ENCODE measurements at places on chromosomes 4 and X.

GRCh38 chr4:87458913-87459312 is 36.5 kb downstream of the NUDT9 start:
- no peak for DNase-seq

- DNase-seq: peak; percentile 59
Observed at GRCh38 chrX:8743126-8743732, 11.3 kb upstream of the ANOS1 start.

DNA sequence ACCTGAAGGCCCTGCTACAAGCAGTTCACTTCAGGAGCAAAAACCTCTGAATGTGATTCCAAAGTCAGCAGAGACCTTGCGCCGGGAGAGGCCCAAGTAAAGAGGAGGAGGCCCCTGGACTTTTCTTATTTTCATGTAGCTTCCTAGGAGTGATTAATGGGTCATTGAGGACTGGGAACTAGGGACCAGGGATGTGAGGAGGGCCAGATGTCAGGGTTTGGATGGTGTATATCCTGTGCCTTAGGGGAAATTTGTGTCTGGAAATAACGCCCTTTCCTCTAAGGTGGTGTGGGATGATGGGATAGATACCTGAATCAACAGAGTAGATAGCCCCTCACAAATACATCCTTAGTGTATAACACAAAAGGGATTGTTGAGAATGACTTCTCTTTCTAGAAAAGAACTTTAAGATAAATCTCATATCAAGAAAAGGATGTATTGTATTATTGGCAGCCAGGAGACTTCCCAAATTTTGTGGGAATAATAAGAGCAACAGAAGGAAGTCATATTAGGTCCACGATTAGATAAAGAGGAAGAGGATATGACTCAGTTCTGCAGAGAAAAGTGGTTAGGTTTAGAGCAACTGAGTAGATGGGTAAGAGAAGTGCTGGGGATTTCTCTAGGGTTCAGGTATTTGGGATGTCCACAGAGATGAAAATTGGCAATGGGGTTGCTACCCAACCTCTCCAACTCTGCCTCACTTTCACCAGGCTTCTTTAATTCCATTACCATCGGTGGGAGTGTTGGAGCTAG is 1.1 kb downstream of the ITGB1BP2 start:
- peak; percentile 34 for DNase-seq

GRCh38 chrX:121851033-121851432 is 803.6 kb downstream of the GLUD2 start:
- no peak for DNase-seq

DNA sequence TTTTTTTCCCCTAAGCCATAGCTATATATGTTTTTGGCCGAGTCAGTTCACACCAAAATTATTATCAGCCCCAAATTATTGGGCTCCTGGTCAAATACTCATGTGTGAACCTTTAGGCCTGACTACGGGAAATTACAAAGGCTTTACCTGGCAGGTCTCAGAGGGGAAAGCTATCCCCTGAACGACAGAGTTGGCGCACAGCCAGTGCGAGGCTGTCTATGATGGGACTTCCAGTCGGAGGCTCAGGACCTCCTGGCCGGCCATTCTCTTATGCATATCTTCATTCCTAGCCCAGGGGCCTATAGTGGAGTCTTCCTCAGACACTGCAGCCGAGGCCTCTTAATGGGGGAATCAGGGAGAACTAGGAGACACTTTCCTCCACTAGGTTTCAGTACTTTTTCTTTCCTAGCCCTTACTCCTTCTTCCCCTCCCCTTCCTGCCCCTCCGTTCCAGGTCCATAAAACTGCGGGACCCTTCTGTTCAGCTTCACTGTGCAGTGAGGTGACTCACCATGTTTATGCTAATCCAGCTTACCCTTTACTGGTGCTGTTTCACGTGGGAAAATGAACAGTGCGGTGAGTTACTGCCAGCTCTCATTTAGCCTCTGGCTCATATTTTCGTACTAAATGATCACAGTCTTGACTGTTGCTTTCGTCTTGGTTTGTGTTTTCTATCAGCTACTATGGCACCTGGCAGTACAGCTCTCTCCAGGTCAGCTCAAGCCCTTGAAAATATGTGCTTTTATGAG is 533.9 kb downstream of the FSTL5 start:
- no peak for DNase-seq

DNA sequence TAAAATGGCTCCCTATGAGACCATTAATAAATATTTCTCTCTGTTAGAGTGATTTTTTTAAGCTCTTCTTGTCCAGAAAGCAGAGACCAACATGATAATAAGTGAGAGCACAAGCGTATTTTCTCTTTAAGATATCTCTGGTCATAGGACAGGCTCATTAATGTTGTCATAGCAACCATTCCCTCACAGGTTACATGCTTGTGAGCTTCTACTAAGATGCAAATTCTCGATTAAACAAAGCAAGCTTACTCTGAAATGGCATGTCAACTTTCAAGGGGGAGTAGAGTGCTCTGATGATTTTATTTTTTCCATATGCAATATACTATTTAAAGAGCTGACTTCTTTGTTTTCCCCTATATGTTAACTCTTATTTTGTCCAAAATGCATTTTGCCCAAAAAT is 487.2 kb upstream of the LCORL start:
- no peak for DNase-seq

DNA sequence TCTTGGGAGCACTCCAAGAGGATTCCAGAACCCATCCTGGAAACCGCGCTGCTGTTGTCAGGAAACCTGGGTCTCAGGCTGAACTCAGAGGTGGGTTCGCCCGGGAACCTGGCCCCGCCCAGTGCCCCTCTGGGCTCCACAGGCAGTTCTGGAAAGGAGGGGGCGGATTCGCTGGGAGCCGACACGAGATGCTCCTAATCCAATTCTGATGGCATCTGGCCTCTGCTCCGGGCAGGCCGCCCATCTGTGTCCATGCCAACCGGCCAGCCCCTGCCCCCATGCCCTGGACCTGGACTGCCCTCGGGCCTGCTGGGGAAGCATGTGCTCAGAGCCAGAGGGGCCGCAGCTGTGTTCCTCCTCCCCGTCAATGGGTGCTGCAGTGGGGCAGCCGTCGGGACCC is 21.0 kb downstream of the ATP2B3 start:
- DNase-seq: no peak

- DNase-seq: no peak
Observed at GRCh38 chr4:12446657-12447185, 1018.0 kb upstream of the HS3ST1 start.

- DNase-seq: no peak
Observed at GRCh38 chr4:93776386-93777080, 52.0 kb upstream of the ATOH1 start.

DNA sequence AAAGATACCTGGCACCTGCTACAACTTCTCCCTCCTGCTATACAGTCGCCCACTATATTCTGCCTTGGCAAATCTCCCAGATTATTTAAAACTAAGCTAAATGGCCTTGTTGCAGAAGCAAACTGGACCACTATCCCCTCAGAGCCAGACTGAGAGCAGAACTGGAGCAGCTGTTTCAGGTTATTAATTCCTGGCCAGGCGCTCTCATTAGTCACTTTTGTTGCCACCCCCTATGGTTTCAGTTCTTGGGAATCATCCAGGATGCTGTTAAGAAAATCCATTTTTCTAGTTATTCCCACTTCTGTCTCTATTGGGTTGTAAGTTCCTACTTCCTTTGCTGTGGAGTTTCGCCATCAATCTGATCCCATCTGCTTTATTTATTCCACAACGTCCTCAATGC is 30.1 kb downstream of the ADGRA3 start:
- DNase-seq: no peak

DNA sequence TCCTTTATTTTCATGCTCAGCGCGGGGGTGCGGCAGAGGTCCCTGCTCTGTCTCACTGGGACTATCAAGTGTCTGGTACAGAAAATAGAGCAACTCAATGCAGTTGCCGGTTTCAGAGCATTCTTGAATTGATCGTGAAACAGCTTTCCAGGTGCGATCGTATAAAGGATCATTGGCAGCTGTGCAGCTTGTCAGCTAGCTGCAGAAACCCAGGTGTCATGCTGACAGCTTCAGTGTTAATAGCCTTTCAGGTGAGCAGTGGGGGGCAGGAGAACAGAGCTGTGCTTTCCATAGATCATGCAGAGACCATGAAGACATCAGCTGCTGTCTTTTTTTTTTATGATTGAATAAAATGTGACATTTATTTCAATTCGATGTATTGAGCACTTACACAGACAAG is 583.9 kb downstream of the NLGN4X start:
- DNase-seq: no peak

- no peak for DNase-seq
Observed at GRCh38 chr4:128906581-128906980, 97.1 kb downstream of the JADE1 start.

DNA sequence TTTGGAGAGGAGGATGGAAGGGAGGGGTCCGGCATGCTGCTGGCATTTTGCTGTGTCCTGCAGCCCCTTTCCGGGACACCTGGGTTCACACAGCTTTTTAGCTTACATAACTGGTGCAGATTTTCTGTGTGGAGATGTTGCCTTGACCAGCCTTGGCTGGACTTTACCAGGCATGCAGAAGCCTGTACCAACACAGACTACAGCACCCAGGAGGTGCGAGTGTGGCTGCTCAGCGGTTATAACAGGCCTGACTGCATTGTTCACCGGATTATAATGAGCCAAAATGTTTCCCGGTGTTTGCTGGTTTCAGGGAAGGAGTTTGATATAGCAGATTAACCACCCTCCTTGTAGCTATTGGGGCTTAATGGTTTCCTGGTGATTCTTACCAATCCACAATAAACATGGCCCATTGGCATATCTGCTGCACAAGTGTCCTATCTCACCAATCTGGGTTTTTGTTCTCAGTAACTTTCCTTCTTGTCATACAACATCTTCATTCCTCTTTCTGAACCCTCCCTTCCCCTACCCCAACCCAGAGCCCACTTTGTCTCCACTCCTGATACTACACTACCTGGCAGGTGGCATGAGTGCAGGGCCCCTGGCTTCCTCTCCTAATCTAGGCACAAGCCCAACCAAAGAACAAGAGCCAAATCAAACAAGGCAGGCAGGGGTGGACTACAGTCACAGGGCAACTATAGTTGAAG is 3.9 kb downstream of the RPL10 start:
- DNase-seq: peak; percentile 39
